ENCODE measurements at places on chromosomes 12 and 14.

- DNase-seq, result no peak
Observed at GRCh38 chr14:95488376-95489213, 27.9 kb downstream of the SYNE3 start.

GRCh38 chr12:120115066-120115465 is 1.5 kb downstream of the RAB35 start:
- no peak for DNase-seq

DNA sequence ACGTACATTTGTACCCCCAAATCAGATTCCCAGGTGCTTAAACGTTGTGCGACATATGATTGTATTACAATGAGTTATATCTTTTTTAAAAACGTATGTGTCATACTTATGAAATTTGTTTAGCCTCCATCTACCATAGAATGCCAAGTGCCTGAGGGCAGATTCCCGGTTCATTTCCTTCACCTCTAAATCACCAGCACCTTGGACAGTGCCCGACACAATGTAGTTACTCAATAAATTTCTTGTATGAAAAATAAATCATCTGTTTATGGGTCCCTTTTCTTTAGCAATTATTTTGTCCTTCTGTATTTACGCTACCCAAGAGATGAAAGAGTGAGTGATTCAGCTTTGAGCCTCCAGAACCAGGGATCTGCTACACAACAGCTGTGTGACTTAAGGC is 157.4 kb downstream of the TBX5 start:
- DNase-seq, result no peak

DNA sequence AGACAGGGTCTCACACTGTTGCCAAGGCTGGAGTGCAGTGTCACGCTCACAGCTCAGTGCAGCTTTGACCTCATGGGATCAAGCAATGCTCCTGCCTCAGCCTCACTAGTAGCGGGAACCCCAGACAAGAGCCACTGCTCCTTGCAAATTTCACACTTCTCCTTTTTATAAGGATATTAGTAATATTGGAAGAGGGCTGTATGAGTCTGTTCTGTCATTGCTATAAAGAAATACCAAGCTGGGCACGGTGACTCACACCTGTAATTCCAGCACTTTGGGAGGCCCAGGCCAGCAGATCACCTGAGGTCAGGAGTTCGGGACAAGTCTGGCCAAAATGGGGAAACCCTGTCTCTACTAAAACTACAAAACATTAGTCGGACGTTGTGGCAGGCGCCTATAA is 12.9 kb upstream of the ORAI1 start:
- DNase-seq, result no peak

DNA sequence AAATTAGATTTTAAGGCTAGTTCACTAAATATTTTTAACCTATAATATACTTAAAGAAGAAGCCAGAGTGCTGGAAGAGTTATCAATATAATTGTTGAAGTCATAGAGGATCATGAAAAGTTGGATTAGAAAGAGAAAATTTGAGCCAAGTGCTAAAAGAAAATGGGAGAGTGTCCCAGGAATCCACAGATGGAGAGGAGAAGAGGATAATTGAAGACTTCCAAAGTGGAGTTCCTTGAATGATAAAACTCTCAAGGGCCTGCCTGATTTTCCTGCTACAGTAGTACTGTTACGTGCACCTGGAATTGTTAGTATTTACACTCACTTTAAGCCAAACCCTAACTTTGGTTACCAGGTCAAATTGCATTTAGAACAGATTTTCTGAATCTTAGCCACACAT is 113.2 kb downstream of the MSRB3 start:
- DNase-seq, result no peak

DNA sequence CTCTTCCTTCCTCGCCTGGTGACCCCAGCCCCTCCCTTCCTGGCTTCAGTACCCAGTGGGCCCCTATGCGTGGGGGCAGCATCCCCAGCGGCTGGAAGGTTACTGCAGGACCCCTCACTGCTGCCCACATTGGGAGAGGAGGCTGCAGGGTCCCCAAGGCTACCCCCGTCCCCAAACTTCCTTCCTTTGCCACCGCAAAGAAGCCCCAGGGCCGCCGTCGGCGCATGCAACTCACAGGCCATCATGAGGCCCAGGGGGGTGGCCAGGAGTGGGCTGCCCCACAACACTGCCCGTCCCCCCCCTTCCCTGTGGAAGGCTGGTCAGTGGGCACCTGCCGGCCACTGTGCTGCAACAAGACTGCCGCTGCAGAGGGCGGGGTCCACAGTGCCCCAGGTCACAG is 9.5 kb upstream of the TNFAIP2 start:
- DNase-seq, result no peak

DNA sequence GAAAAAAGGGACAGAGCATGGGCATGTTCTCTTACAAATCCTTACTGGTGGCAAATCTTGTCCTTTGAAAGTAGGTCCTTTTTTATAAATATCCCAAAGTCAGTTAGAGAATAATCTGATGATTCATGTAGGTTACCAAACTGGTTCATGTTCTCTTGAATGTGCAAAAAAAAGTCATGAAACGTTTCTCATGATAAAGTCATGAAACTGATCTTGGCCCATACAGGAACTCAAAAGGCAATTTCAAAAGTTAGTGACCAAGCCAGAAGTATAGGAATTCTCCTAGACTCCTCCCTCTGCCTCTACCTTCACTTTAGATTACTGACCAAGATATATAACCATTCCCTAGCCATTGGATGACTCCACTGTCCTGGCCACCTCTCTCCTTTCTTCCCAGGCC is 27.3 kb upstream of the SPTSSA start:
- no peak for DNase-seq

- DNase-seq, result no peak
Observed at GRCh38 chr12:123114304-123115083, 36.4 kb downstream of the PITPNM2 start.

- DNase-seq, result no peak
Observed at GRCh38 chr12:57237596-57237931, 8.1 kb downstream of the SHMT2 start.

DNA sequence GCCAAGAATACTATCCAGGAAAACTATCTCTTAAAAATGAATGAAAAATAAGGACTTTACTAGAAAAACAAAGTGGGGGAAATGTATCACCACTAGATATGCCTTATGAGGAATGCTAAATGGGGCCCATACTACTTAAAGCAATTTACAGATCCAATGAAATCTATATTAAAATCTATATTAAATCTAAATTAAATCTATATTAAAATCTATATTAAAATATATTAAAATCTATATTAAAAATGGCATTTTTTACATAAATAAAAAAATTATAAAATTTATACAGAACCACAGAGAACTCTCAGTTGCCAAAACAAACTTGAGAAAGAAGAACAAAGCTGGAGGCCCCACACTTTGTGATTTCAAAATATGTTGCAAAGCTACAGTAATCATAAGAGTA is 234.5 kb downstream of the RPL10L start:
- DNase-seq, result no peak

- DNase-seq, result no peak
Observed at GRCh38 chr12:29073631-29074239, 75.3 kb upstream of the FAR2 start.

DNA sequence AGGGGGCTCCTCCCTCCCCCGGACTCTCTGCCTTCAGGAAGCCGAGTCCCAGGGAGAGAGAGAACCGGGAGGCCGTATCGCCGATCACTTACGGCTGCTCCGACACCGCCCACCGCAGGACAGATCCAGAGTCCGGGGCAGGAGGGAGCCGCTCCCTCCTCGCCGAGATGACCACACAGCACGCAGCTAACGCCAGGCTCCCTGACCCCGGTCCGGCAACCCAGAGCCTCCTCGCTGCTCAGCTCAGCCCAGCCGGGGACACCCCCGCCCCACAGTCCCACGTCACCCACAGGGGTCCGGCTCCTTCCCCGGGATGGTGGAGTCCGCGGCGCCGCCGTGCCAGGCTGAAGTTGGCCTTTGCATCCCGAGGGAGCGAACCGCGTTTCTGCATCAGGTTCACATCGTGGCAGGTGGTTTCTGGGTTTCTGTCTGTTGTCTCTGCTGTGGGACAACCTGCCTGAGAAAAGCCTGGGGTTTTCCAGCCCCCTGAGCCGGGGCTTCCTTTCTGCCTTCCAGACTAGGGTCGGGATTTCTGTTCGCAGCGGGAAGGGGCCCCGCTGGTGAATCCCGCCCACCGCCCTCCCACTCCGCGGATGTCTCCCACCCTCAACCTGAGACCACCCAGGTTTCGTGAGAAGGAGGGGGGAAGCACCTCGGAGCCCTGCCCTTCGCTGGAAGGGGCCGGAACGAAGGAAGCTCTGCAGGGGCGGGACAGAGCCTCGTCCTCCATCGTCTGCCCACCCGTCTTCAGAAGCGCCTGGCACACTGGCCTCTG is 61.2 kb downstream of the NOC4L start:
- DNase-seq, result no peak

GRCh38 chr12:119710374-119710964 is 42.5 kb downstream of the PRKAB1 start:
- no peak for DNase-seq

GRCh38 chr12:17017402-17017801 is 411.4 kb upstream of the LMO3 start:
- DNase-seq, result no peak

- no peak for DNase-seq
Observed at GRCh38 chr12:5522432-5523335, 90.8 kb downstream of the NTF3 start.

- DNase-seq, result no peak
Observed at GRCh38 chr12:91074154-91074709, 16.4 kb upstream of the KERA start.

DNA sequence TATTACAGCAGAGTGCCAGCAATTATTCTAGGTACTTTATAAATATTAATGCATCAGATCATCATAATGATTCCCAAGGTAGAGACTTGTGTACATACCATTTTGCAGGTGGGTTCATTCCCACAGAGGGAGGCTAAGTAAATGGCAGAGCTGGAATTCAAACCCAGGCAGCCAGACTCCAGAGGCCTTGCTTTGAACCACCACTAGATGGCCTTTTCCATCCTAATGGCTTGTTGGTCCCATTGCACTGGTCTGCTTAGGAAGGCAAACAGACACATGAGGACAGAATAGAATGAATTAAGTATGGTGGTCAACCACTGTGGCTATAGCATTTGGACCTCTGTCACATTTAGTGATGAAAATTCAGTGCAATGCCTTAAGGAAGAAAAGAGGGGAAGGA is 158.7 kb downstream of the METTL25 start:
- no peak for DNase-seq

DNA sequence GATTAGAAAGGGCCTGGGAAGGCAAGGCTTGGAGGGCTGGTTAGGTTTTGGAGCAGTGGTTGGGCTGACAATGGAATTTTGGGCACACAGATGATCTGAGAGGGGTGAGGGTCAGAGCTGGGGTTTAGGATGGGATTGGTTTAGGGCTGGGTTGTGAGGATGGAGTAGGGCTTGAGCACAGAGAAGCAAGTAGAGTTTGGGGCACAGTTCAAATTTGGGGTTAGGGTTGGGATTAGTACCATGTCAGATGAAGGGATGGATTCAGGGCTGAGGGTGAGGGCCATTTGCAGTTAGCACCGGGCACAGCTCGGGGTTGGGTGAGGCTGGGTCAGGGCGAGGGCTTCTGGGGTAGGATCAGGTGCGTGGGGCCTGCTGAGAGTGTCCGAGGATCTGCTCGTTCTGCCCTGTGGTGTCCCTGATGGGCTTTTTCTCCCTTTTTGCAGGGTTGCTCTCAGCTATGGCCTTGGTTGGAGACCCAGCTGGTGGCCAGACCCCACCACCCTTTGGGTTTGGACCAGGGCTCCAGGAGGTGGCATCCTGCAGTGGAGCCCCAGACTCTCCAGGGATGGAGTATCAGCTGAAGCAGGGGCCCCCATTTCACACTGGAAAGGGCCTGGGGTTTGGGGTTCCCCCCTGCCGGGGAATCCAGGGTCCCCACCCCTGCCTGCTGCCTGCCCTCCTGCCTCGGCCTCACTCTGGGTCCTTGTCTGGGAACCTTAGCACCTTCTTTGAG is 45.6 kb downstream of the KRT80 start:
- no peak for DNase-seq

DNA sequence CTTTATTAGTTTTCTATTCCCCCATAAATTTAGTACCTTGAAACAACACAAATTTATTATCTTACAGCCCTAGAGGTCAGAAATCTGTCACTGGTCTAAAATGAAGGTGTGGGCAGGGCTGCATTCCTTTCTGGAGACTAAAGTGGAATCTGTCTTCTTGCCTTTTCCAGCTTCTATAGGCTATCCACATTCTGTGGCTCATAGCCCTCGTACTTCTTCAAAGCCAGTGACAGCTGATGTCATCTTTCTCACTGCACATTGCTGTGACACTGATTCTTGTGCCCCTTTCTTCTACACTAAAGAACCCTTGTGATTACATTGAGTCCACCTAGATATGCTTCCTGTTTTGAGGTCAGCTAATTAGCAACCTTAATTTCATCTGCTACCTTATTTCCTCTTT is 23.2 kb upstream of the DCN start:
- no peak for DNase-seq

DNA sequence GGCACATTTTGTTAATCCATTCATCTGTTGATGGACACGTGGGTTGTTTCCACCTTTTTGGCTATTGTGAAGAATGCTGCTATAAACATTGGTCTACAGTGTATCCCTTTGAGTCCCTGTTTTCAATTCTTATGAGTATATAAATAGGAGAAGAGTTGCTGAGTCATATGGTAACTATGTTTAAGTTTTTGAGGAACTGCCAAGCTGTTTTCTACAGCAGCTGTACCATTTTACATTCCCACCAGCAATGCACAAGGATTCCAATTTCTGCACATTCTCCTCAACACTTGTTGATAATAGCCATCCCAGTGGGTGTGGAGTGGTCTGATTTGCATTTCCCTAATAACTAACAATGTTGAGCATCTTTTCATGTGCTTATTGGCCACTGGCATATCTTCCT is 6.9 kb upstream of the SVOP start:
- no peak for DNase-seq

GRCh38 chr12:1173781-1174617 is 183.0 kb downstream of the ERC1 start:
- DNase-seq, result no peak

DNA sequence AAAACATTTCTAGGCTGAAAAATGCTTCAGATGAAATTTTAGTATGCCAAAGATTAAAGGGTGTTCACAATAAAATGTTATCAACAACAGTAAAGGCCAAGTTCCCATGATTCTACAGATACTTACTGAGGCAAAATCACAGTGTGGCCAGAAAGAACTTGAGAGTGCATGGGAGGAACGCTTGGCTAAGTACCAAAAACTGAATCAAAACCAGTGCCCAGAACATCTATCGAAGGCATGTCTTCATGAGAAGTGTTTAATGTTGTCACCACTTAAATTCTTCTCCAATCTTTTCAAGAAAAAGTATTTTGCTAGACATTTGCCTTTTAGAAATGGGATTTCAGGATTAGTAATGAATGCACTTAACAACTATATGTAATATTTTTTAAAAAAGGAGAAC is 41.5 kb downstream of the KIF21A start:
- DNase-seq, result no peak

DNA sequence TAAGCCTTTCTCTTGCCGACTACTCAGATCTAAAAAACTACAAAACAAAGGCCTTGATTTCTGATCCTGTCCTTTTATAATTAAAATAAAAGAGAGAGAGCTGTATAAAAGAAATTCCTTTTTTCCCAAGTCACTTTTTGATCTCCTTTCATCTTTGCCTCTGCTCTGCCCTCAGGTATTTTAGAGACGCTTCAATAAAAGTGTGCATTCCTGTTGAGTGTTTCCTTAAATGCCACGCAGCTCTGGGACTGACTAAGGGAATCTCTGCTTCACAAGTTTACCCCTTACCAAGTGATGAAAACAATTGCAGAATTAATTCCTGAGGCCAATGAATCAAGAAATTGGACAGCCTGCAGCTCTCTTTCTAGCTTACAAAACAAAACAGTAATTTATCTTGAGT is 1109.8 kb downstream of the TMTC2 start:
- DNase-seq, result no peak

GRCh38 chr14:104985675-104986486 is at the start of gene CLBA1:
Gene CLBA1, plus strand, starts transcription at chr14:104985788. Its CDS starts 644 bp downstream, at chr14:104986432.
- DNase-seq, result peak; percentile 73

GRCh38 chr12:42574851-42575266 is 14.7 kb downstream of the PRICKLE1 start:
- DNase-seq, result no peak
